Stimulated activated CD8-positive, alpha-beta memory T cell treated with anti-CD3 and anti-CD28 coated beads, Interleukin-4, amount 100 ng/mL, for 1 hour (primary cell): ENCODE measurements at places on chromosomes 6 and 20.
A peak's percentile ranks its signal among the peaks of the same experiment; 100 is the strongest.

- no peak for DNase-seq
These were observed 22.4 kb upstream of the SNX9 start for GRCh38 chr6:157800420-157801237.

GRCh38 chr6:14720411-14721102 lies 525.3 kb upstream of the JARID2 start:
- DNase-seq, result no peak

DNA sequence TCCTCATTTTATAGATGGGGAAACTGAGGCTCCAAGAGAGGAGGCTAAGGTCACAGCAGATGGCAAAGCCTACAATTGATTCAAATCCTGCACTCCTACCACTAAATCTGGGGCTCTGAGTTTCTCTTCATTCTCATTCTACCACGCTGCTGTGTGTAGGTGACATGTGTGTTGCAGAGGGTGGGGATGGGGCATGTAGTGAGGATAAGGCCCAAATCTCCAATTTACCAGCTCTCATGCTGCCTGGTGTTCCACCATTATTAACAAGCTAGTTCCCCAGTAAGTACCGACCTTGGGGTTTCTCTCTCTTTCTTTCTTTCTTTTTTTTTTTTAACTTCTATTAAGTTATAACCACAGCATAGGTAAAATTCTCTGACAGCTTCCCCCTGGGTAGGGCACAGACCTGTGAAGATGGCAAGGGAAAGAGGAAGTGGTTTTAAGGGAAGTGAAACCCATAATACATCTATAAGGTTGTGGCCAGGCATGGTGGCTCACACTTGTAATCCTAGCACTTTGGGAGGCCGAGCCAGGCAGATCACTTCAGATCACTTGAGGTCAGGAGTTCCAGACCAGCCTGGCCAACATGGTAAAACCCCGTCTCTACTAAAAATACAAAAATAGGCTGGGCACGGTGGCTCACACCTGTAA lies 13.0 kb upstream of the MATN4 start:
- no peak for DNase-seq

DNA sequence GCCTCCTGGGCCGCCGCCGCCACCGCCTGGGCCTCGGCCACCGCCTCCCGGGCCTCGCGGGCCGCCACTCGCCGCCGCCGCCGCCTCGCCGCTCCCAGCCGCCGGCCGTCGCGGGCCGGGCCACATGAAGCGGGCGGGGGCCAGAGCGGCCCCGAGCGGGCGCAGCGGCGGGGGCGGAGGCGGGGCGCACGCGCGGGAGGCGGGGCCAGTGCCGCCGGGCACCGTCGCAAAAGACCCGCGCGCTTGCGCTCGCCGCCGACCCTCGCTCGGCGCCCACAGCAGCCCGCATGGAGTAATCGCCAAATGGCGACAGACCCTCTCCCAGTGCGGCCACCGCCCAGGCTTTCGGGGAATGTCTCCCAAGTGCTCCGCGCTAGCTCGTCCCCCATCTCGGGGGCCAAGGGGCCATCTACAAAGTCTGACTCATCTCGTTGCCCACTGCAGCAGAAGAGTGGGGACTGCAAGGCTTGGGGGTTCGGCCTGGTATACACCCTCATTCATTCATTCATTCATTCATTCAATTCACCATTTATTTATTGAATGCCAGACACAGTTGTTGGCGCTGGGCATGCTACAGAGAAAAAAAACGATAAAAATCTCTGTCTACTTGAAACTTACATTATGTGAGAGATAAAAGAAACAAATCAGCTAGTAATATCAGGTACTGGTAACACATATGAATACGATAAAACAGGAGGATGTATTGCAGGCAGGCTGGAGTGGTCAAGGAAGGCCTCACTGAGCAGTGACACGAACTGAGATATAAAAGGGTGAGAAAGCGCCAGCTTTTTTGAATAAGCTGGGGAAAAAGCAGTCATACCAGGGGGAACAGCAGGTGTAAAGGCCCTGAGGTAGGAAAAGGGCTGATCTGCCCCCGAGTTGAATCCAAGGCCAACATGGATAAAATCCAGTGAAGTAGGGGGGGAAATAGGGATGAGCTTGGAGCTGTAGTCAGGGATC lies at the start of gene B4GALT5:
Gene B4GALT5, minus strand, starts transcription at position 126 of the 960 bp plus-strand sequence. CDS start 188 bp downstream, outside the sequence.
- DNase-seq, result peak; percentile 23

DNA sequence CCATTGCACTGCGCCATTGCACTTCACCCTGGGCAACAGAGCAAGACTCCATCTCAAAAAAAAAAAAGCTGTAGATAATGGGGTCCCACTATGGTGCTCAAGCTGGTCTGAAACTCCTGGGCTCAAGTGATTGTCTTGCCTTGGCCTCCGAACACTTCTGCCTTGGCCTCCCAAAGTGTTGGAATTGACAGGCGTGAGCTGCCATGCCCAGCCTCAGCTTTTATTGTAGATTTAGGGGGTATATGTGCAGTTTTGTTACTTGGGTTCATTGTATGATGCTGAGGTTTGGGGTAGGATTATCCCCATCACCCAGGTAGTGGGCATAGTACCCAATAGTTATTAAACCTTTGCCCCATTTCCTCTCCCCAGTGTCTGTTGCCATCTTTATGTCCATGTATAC lies 11.4 kb downstream of the HSPA1B start:
- no peak for DNase-seq

GRCh38 chr6:158977382-158977781 lies 22.6 kb downstream of the RSPH3 start:
- no peak for DNase-seq

- DNase-seq, result no peak
These were observed 1.9 kb downstream of the SYNCRIP start for GRCh38 chr6:85640821-85641220.

DNA sequence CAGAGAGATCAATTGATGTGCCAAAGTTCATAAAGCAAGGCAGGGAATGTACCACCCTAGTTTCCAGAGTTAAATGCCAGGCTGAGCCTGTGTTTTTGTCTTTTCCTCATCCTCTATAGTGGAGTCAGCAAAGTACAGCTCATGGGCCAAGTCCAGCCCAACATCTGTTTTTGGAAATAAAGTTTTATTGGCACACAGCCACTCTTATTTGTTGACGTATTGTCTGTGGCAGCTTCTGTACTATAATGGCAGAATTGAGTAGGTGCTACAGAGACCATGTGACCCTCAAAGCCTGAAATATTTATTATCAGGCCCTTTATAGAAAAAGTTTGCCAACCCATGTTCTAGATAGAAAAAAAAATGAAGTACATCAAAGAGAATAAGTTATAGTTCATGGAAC lies 187.0 kb downstream of the TSHZ2 start:
- DNase-seq, result no peak

DNA sequence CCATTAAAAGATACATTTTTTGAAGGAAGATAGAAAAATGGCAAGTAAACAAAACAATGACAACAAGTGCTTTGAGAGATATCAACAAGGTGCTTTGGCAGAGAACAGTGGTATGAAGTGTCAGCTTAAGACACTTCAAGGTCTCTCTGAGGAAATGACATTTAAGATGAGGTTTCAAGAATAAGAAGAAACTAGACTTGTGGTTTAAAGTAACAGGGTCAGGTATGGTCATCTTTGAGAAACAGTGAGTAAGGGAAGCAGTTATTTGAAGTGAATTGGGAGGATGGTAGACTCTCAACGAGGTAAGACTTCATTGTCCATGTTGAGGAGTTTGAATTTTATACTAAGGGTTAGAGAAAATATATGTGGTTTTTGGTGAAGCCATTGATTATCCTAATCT lies 77.8 kb downstream of the SYCP2L start:
- DNase-seq, result no peak

- DNase-seq, result no peak
These were observed 13.0 kb downstream of the FBXO5 start for GRCh38 chr6:152969688-152970418.

DNA sequence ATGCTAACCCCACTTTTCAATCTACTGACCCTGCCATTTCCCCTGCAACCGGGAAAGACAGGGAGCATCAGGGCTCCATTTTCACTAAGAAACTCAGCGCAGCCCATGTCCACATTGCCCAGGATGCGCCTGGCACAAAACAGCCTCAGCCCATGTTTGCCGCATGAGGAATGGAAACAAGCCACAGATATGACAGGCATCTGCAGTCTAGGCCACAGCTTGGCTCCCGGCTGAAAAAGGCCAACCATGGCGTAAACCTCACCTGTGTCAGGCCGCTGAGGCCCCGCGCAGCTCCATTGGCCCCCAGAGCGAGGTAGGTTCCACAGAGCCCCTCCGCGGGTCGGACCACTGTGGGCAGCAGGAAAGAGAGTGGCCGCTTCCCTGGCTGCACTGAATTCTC lies 21.7 kb downstream of the GGT7 start:
- DNase-seq, result no peak

- no peak for DNase-seq
These were observed 104.5 kb upstream of the RNF24 start for GRCh38 chr20:4119854-4120209.

- no peak for DNase-seq
These were observed 194.1 kb downstream of the SYNDIG1 start for GRCh38 chr20:24663496-24663895.

GRCh38 chr20:49575551-49576060 lies 7.7 kb upstream of the PTGIS start:
- no peak for DNase-seq

DNA sequence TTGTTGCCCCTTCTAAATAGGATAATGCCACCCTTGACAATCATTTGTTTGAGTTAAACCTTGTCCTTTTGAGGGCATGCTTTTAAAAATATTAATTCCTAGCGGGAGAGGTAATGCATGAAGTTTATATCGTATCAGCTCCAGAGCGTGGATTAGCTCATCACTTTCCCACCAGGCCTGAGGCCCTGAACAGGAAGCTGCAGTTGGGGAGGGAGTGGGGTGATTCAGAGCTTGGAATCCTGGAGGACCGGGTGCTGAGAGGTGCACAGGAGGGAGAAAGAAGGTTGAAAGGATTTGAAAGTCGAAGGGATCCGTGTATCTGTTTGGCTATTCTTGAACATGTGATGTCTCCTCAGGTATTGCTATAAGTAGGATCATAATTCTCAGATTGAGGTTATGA lies 25.0 kb downstream of the ZDHHC14 start:
- DNase-seq, result no peak

GRCh38 chr20:31678389-31679356 lies 41.0 kb downstream of the COX4I2 start:
- no peak for DNase-seq

DNA sequence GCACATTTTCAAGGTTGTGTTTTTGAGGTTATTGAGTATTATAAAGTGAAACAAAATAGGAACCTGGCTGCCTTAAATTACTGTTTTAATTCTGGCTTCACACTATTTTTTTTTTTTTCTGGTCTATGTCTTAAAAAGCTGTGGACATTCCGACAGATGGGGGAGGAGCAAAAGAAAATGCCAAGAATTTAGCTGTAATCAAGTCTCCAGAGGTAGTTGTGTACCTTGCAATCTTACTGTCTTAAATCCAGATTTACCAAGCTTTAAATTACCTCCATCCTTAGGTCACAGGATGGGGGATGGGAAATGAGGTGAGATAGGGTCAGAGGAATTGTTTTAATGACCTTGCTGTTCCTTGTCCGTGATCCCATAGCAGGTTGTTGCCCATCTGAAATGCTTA lies 182.8 kb downstream of the UTRN start:
- DNase-seq, result no peak

DNA sequence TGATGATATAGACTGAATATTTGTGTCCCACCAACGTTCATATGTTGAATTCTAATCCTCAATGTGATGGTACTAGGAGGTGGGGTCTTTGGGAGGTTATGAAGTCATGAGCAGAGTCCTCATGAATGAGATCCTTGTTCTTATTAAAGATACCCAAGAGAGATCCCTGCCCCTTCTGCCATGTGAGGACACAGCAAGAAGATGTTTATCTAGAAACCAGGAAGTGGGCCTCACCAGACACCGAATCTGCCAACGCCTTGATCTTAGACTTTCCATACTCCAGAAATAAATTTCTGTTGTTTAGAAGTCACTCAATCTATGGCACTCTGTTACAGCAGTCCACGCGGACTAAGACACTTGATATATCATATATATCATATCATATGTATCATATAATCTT lies 67.7 kb upstream of the GCM1 start:
- DNase-seq, result no peak

DNA sequence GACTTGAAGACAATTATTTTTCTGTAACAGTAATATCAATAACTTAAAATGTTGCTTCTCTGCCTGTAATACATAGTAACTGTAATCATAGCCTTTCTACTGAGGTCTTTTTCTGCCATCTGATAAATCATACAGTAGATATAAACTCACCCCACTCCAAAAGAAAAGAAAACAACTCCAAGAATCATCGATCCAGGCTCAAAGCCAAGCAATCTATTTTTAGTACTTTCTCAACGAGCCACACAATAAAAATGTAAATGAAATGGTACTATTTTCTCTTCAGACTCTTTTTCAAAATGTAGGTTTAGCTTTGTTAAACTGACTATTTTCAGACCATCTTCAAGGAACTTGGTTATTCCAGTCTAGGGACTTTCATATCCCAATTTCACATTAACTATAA lies 493.3 kb downstream of the ADGRB3 start:
- no peak for DNase-seq

GRCh38 chr6:154410619-154411072 lies 54.0 kb upstream of the IPCEF1 start:
- DNase-seq, result no peak

- no peak for DNase-seq
These were observed 11.0 kb upstream of the FAM210B start for GRCh38 chr20:56347628-56348304.

DNA sequence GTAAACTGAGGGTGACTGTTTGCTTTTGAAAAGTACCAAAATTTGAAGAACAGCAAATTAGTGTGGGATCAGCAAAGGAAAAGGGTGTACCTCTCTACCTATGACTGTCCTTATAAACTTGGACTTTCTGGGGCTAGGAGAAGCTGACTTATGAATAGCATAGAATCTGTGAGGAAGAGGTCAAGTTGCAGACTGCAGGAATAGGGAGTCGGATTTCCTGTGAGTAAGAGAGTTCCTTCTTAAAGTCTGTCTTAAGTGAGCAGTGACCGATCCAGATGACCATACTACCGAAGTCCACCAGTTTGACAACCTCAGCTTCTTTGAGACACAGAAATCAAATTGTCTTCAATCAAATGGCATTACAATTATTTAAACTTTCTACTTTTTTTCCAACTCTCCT lies 708.7 kb downstream of the UTRN start:
- no peak for DNase-seq

DNA sequence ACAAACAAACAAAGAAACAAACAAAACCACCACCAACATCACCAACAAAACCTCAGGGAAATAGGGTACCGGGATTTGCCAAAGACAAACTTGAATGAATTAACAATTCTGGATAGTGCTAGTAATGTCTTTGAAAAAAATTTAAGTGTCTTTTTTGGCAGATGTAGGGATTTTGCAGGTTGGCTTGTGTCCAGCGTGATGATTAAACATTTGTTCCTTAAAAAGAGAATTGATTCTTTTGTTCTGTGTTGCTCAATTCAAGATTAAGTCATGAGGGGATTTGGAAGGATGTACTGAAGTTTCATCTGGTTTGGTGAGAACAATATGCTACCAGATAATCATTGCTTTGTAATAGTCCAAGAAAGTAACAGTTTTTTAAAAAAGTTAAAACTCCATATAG lies 125.1 kb upstream of the HS3ST5 start:
- DNase-seq, result no peak

- DNase-seq, result no peak
These were observed 155.5 kb upstream of the SIM1 start for GRCh38 chr6:100620085-100620840.

GRCh38 chr6:70474751-70475150 lies 61.4 kb downstream of the FAM135A start:
- no peak for DNase-seq

GRCh38 chr6:47634210-47635047 lies 64.0 kb upstream of the ADGRF4 start:
- no peak for DNase-seq

GRCh38 chr20:33791959-33792597 lies 19.1 kb upstream of the CHMP4B start:
- DNase-seq, result peak; percentile 16
